Ureter (tissue), 1 donor: ENCODE measurements at places on chromosomes 16 and 17. TPM values are rescaled to one million over a fixed set of nuclear protein-coding genes. Genes with fewer than 3 reads are reported as not detected.

The ODAD4 gene
- 0.75 TPM for total RNA-seq

The SLC13A2 gene
- total RNA-seq: 0.62 TPM

The C17orf50 gene
- not detected for total RNA-seq

DNA sequence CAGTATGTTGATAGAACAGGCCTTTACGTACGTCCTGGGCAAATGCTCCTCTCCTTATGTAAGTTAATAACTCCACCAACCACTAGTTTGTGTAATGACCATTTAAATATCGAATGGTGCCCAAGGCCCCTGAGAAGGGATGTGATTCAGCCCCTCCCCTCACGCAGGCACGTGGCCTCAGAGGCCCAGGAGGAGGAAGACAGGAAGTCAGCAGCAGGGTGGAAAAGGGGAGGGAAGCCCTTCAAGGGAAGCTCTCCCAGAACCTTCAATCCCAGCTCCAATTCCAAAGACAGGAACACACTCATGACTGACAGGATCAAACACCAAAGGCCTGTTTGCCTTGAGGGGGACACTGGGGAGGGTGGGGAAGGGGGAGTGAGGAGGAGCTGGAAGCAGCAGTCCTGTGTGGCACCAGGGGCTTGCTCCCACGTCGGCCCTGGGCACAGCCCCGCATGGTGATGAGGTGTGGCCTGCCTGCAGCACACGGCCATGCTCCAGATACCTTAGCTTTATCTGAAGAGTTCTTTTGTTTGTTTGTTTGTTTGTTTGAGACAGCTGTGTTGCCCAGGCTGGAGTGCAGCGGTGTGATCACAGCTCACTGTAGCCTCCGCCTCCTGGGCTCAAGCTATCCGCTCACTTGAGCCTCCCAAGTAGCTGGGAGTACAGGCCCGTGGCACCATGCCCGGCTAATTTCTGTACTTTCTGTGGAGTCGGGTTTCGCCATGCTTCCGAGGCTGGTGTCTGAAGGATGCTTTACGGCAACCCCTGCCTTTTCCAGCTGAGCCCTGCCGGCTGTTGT lies 105.0 kb downstream of the ZNF778 start:
- no peak for DNase-seq

DNA sequence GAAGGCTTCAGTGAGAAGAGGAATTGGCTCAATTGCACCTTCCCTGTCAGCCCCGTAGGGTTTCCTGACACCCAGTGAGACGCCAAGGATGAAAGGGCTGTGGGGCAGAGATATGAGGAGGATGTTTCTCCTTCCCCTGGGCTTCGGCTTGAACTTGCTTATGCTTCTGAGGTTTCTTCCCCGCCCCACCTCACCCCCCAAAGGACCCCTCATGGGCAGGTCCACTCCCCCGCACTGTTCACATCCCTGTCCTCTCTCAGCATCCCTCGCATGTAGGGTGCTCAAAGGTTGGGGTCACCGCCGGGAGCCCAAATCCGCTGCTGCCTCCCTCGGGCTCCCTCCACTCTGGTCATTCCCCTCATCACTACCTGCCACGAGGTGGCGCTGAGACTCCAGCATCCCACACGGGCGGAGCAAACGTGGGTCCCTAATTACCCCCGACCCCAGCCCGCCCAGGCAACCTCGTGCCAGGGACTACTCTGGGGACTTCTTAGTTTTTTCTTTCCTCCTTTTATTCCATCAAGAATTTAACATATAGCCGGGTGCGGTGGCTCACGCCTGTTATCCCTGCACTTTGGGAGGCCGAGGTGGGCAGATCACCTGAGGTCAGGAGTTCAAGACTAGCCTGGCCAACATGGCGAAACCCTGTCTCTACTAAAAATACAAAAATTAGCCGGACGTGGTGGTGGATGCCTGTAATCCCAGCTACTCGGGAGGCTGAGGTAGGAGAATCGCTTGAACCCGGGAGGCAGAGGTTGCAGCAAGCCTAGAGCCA lies 3.3 kb upstream of the TRARG1 start:
- DNase-seq: peak; percentile 62

- no peak for DNase-seq
Measured at GRCh38 chr17:73119631-73120030, 27.1 kb upstream of the SLC39A11 start.

GRCh38 chr17:38815576-38816193 lies 9.4 kb downstream of the CWC25 start:
- DNase-seq: no peak

- peak; percentile 65 for DNase-seq
Measured at GRCh38 chr17:67280279-67280678, 35.3 kb upstream of the HELZ start.

DNA sequence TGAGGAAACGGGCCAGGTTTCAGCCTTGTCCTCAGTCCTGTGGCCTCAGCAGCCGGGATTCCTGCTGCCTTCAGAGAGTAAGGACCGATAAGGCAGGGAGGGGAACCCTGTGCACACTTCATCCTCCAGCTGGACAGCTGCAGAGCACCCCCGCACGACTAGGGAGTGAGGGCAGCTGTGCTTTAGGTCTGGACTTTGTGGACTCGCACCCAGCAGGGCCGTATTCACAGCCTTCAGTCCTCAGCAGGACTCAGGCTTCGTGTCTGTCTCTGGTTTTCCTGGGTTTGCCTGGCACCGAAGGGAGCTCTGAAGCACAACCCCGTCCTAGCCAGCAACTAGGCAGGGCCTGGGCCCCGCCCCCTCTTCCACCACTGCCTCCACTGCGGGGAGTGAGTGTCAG lies 45.8 kb upstream of the CACNG5 start:
- DNase-seq: no peak
